ENCODE measurements at places on chromosomes 11 and 22.

DNA sequence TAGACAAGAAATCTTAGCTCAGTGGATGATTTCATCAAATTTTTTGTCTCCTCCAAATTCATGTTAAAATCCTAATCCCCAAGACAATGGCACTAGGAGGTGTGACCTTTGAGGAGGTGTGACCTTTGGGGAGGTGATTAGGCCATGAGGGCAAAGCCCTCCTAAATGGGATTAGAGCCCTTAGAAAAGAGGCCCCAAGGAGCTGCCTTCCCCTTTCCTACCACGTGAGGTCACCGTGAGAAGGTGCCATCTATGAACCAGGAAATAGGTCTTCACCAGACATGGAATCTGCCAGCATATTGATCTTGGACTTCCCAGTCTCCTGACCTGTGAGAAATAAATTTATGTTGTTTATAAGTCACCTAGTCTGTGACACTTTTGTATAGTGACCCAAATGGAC is 138.7 kb downstream of the TRIM29 start:
- no peak for DNase-seq

DNA sequence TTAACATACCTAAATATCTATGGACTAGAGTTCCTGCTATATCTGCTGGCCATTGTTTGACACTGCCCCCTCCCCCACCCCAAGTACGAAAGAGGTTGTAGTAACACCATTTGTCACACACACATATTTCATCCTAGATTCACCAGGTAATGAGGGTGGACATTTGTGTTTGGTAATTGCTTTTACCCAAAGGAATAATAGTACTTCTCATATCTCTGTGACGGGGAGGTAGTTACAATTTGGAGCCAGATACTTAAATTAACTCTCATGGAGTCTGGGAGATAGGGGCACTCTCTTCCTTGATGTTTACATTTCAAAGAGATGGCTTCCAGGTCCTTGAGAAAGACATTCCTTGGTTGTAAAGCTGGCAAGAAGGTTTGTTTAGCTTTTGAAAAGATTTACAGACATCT is 38.7 kb downstream of the REXO2 start:
- no peak for DNase-seq

GRCh38 chr11:92227959-92228935 is 3.6 kb downstream of the FAT3 start:
- no peak for DNase-seq

- no peak for DNase-seq
Observed at GRCh38 chr11:10397226-10397987, 57.7 kb upstream of the AMPD3 start.

DNA sequence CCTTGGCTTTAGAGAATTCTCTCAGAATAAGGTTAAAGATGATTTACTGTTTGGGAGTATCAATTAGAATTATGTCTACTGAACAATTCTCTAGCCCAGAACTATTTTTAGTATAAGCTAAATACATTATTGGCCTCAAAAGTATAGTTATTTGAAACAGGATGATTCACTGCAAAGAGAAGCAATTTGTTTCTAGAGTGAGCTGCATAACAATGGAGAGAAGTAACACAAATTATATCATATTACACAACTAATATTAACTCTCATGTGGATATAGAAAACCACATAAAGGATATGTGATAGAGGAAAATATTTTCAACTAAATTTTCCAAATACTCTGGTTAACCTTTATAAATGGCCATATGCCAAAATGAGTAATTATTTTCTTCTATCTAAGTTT is 24.9 kb downstream of the PGM2L1 start:
- DNase-seq: no peak

- DNase-seq: no peak
Observed at GRCh38 chr11:42243385-42243784, 783.9 kb upstream of the LRRC4C start.

DNA sequence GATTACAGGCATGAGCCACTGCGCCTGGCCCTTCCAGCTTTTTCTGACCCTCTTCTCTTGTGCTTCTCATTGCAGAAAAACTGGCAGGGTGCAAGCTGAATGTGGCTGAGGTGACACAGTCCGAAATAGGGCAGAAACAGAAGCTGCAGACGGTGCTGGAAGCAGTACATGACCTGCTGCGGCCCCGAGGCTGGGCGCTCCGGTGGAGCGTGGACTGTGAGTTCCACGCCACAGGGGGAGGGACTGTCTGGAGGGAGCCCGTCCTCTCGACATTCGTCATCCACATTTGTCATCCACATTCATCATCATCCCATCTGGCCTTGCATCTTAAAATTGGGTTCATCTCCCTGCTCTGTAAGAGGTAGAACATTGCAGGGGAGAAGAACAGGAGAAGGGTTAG is 49.3 kb upstream of the PARVG start:
- DNase-seq: no peak

GRCh38 chr11:120340529-120340928 is 4.3 kb downstream of the ARHGEF12 start:
- DNase-seq: no peak

DNA sequence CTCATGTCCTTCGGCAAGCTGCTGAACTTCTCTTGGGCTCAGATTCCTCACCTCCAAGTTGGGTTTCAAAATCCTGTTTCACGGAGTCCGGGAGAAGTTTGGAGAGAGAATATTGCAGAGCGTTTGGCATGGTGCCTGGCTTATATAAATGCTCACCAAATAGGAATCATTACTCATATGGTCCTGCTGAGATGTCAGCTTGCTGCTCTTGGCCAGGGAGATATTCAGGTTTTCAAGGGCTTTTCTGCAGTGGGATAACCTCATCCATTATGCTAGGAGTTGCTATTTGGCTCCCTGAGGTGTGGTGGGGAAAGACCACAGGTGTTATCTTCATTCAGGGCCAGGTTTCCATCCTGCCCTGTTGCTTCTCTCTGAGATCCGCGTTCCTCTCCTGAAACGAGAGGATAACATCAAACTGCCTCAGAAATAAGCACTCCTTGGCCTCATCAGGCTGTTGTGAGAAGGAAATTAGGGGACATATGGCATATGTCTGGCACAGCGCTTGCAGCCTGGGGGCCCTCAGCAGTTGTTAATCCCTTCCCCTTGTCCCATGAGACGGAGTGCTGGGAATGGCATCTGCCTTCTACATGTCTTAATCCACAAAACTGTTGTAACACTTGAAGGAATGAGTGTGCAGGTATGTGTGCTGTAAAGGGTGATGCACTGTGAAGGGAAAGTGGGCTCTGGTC is 29.9 kb upstream of the ACER3 start:
- DNase-seq: no peak

- DNase-seq: no peak
Observed at GRCh38 chr11:128720522-128720985, 26.7 kb downstream of the FLI1 start.

DNA sequence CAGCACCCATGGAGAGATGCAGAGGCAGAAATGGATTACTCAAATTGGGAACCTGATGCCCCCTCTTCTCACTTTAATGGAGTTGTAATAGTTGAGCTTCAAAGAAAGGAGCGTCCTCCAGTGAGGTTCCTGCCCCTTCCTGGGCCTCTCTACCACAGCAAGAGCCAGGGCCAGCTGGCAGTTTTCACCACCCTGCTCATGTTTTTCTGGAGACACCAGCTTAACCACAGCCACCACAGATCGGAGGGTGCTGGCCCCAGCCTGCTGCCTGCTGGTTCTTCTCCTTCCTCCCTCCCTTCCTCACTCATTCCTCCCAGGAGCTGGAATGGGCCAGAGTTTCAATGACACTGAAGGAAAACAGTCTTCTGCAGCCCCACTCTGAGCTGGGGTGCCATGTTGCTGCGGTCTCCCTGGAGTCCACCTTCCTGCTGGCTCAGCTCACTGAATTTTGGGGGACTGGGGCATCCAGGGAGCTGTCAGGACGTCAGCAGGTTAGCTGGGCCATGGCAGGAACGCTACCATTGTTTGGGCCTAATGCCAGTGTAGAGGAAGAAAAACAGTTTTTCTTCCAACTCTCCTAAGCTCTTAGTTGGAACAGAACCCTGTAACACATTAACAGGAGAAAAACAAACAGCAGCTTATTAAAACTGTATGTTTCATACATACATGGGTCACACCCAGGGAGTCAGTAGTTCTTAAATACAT is 57.7 kb downstream of the TRAF6 start:
- DNase-seq: no peak

GRCh38 chr11:17828311-17828751 is 93.8 kb downstream of the KCNC1 start:
- no peak for DNase-seq

- DNase-seq: no peak
Observed at GRCh38 chr22:37345863-37346504, 63.7 kb downstream of the CYTH4 start.

DNA sequence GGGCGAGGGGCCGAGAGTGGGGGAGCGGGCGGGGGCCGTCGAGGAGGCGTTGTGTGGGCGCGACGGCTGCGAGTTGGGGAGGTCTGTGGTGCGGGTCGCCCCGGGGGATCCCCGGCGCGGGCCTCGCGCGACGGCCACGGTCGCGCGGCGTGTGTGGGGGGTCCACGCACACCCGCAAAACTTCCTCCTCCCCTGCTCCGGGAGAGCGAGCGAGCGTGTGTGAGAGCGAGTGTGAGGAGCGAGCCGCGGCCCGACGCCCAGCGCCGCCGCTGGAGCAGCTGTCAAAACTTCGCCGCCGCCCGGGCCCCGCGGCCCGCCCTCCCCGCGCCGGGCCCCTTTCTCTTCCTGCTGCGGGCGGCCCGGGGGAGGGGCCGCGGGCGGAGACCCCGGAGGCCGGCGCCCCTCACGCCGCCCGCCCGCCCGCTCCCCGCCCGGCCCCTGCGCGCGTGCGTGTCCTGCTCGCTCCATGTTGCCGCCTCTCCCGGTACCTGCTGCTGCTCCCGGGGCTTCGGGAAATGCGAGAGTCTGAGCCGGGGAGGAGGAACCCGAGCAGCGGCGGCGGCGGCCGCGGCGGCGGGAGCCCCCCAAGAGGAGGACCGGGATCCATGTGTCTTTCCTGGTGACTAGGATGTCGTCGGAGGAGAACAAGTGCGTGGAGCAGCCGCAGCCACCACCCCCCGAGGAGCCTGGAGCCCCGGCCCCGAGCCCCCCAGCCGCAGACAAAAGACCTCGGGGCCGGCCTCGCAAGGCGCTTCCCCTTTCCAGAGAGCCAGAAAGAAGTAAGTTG is 9.0 kb upstream of the CCT8L2 start:
- DNase-seq: no peak

DNA sequence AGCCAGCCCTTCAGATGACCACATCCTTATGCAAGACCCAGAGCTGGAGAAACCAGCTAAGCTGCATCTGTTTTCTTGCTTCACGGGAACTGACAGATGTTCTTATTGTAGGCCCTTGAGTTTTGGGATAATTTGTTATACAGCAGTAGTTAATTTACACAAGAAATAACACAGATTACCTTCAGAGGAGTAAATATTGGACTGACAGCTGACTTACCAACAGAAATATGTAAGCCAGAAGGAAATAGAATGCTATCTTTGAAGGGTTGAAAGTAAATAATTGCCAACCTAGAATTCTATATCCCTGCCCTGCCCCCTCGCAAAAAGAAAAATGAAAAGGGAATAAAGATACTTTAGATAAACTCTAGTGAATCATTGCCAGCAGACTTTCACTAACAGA is 124.1 kb downstream of the WNT7B start:
- no peak for DNase-seq
